ENCODE measurements at places on chromosomes 3 and 15.

DNA sequence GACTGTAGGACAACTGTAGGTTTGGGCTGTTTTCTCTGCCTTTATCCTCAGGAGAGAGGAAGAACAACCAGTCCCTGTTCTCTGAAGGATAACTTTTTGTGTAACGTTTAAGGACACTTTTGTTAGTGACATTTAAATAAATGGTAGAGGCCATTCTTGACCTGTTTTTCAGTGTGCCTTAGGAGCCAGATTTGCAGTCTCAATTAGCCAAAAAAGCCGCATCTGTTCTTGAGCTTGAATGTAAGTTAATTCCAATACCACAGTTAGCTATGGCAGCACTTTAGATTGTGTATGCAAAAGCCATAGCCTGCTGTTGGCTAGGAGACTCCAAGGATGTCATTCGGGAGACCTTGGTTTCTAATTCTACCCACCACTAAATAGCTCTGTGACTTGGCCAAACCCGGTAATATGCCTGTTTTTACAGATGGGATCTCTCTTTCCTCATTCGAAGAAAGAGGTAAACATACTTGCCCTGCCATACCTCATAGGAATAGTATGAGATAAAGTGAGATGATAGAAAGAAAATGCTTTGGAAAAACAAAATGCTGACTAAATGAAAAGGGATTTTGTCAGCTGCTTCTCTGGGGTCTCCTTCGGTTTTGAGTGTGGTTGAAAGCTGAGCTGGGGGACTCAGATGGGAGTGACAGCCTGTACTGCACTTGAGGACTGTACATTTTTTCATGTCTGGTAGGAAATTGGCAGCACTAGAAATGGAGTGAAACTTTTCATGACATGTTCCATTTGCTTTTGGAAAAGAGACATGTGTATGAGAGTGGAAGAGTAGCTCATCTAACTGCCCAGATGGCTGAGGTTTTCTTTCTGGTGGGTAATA, 57.3 kb upstream of the ROPN1 start:
- DNase-seq: no peak

DNA sequence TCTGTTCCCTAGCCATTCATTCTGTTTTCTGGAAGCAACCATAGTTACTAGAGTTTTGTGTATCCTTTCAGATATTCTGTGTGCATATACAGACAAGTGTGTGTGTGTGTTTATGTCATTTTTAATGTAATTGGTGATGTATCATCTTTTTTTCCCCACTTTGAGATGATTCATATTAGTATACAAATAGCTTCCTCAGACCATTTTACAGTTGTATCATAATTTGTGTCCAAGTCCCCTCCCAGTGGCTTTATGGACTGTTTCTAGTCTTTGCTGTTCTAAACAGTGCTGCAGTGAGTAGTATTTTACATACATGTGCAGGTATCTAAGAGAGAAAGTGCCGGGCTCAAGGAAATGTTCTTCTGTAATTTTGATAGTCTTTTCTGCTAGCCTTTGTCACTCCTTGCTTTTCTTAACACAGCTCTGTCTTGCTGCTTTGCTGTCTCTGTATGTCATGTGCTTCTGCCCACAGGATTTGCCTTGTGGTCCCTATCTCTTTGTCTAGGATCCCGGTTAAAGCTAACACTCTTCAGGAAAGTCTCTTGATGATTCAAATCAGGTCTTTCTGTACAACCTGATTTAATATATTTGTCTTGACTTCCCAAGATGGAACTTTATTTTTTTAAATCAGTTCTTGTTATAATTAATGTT, 31.5 kb upstream of the FBXL22 start:
- DNase-seq: no peak

DNA sequence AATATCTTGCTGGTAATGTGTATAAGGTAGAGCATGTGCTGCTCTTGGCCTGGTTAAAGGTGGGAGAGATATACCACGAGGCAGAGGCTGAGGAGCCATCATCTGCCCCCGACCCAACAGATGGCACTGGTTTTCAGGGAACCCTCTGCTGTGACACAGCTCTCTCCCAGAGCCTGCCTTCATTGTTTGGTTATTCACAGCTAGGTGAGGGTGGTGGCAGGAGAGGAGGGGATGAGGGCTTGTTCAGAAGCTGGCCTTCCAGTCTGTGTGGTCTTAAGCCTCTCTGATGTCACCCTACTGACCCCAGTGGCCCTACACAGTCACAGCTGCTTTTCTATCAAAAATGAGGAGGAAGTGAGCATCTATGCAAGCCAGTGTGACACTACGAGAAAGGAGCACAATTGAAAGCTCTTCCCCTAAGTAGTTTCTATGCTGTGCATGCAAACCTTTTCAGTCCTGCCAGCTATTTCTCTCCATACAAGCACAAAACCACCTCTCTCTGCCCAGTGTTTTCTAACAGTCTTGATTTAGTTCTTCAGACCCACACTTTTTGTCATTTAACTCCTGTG, 258.4 kb upstream of the AGTR1 start:
- DNase-seq: no peak

DNA sequence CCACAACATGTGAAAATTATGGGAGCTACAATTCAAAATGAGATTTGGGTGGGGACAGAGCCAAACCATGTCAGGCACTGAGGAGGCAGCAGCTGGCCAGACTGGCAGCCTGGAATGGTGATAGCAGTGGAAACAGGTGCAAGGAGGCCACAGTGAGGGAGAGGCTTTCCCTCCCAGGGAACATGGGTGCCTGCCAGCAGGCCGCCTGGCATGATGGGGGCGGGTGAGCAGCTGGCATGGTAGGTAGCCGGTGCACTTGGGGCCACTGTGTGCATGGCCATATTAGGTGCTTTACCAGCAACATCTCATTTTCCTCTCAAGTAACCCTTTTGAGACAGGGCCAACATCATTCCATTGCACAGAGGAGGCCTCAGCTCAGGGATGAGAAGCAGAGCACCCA, 18.3 kb upstream of the MRPS22 start:
- no peak for DNase-seq

DNA sequence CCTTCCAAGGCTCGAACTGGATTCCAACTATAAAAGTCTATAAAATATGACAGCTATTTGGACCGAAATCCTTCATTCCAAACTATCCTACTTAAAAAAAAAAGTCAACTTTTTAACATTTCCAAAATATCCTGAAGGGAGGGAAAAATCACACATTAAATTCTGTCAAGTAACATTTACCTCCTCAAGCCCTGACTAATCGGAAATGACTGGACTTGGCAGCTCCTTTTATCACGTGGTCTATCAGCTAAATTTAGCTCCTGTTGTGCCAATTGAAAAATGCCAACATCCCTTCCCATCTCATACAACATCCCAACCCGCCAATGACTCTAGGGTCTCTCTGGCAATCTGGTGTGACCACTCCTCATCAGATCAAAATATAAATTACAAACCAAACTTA, 297.9 kb downstream of the FHIT start:
- no peak for DNase-seq

- DNase-seq: no peak
Observed at GRCh38 chr3:172696357-172696756, 14.5 kb downstream of the NCEH1 start.

- DNase-seq: no peak
Observed at GRCh38 chr3:134163096-134163495, 87.6 kb downstream of the RYK start.

DNA sequence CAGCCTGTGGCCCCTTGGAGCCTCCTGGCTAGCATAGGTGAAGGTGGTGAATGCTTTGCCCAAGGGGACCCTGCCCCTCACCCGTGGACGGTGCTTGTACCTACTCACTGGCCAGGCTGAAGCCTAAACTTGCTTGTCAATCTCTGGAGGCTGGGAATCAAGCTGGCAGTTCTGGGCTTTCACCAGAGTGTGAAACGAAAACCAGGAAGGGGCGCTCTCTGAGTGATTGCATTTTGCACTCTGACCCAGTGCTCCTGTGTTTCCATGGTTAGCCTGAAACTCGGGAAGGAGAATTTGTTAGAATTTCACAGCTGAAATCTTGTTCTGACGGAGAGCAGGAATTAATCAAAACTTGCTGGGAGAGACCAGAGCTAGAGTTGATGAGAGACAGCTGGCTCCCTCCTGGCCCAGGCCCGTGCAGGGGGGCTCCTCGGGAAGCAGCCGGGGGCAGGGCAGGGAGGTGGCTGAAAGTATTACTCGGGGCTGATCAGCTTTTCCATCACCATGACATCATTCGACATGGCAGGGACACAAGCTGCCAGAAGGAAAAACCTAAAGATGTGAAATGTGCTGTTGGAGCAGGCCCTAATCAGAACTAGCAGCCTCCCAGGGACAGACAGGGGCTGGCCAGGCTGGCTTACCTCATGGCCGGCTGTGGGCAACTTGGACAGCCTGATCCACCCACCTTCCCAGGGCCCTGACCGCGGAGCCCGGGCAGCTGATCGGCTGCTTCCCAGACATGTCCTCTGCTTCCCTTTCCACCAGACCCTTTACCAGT, 323.6 kb upstream of the CTDSPL start:
- DNase-seq: no peak

DNA sequence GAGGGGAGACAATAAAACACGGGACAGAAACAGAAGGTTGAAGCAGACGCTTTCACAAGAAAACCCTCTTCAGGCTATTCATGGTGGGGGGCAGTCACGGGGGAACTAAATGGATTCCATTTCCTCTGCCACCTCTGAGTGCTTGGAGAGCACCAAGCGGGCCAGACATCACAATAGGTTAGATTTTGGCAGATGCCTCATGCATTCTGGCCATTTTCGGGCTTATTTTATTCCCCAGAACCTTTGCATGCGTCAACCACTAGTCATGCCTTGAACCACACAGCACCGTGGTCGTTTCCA, 82.2 kb downstream of the RORA start:
- DNase-seq: no peak

DNA sequence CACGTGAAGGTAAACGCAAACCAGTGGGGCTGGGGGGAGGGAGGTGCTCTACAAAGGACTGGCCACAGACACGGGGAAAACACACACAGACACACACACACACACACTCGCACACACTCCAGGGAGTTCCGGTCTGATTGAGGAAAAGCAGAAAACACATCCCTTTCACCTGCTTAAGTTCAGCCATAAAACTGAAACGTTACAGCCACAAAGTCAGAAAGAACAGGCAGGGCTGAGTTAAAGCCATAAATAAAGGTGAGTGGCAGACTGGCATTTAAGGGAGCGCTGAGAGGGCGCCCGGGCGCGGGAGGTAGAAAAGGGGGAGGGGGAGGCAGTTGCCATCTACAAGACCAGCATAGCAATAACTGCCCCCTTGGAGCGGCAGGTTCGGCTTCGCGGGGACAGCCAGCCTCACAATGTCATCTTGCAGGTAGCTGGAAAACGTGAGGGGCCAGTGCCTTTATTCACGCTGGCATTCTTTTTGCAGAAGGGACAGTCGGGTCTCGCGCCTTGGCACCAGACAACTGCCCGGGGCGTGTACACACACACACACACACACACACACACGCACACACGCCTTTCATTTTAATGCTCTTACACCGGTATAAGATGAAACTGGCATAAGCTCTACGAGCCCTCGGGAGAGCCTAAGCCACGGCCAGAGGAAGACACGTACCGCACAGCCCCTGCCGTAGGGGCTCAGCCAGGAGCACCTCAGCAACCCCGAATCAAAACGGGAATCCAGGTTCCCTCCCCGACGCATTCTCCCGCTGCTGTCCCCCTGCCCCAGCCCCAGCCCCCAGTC, 866 bp downstream of the TNIK start:
- no peak for DNase-seq

DNA sequence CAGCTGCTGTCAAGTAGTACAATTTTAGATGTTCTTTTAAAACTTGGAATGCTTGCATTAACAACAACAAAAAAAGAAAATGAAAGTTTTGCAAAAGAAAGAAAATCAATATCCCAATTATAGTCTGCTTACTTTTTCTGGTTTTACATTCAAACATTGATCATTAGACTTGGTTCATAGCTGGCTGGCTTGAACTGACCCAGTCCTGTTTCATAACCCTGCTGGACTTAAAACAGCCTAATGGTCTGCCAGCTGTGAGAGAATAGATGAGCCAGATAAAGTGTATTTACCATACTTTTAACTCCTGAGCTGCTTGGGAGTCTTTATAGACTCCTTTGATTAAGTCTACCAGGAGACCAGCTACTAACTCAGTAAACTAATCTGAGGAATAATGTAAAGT, 59.2 kb downstream of the PIAS1 start:
- no peak for DNase-seq

DNA sequence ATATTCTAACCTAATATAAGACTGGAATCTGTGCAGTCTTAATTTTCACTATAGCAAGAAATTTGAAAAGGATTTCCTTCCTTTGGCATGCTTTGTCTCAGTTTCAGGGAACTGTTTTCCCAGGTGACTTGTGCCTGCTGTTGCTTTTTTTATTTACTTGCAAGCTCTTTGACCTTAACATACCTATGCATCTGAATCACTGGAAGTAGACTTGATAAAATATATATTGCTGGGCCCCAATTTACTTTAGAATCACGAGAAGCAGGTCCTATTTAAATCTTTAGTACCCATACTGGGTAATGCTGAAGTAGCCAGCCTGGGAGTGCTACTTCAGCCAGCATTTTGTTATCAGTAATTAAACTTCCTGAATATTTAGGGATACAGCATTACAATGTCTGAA, 257.9 kb upstream of the ALCAM start:
- DNase-seq: no peak

DNA sequence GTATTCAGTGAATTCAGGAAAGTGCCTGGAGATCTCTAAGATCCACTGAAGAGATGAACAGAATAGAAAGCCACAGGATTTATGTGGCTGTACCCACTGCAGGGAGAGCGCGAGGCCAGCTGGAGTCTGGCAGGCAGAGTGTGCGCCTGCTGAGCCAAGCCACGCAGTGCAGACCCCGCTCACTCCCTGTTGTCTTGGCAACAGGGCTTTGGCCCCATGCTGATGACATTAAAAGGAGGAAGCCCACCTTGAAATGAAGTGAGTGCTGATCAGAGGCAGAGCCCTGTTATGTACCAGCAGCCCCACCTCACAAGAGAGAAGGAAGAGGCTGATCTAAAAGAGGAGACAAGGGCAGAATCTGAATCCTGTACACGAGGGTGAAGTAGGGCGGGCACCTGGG, 36.7 kb downstream of the PXYLP1 start:
- no peak for DNase-seq

- no peak for DNase-seq
Observed at GRCh38 chr3:18951333-18951732, 197.0 kb upstream of the KCNH8 start.

- DNase-seq: no peak
Observed at GRCh38 chr3:196694202-196694638, 17.8 kb downstream of the CEP19 start.

GRCh38 chr3:10263646-10264363, 15.5 kb downstream of the TATDN2 start:
- DNase-seq: no peak

Measured in glomerular endothelial cell (primary cell).